ENCODE measurements at places on chromosomes 13 and 19. TPM values are rescaled to one million over a fixed set of nuclear protein-coding genes. Genes with fewer than 3 reads are reported as not detected.

Gene SLC15A1
- 9.2 TPM for polyA plus RNA-seq

Gene OR7C1
- 0.12 TPM for polyA plus RNA-seq

Gene ZNF525
- polyA plus RNA-seq: 13.4 TPM

Gene ZNF296
- 2.1 TPM for polyA plus RNA-seq

Gene ZNF791
- 26.2 TPM for polyA plus RNA-seq

Gene ZNF439
- polyA plus RNA-seq: 25.6 TPM

Gene AMH
- 3.2 TPM for polyA plus RNA-seq

Gene ZNF540
- 6.8 TPM for polyA plus RNA-seq

Gene LRRC63
- 0.16 TPM for polyA plus RNA-seq

Gene ZNF69
- 24.9 TPM for polyA plus RNA-seq

Gene GJB6
- polyA plus RNA-seq: 3.5 TPM

Gene HIF3A
- polyA plus RNA-seq: 65.4 TPM

Gene SLC25A30
- polyA plus RNA-seq: 19.6 TPM

Gene WASF3
- 41.4 TPM for polyA plus RNA-seq

Gene NLRP7
- 0.04 TPM for polyA plus RNA-seq

Gene ZNF77
- polyA plus RNA-seq: 9.1 TPM

Gene USHBP1
- 6.0 TPM for polyA plus RNA-seq

Gene PAF1
- polyA plus RNA-seq: 77.1 TPM

Gene DZIP1
- 65.4 TPM for polyA plus RNA-seq

Gene LILRA6
- 0.53 TPM for polyA plus RNA-seq

Gene TEAD2
- 114 TPM for polyA plus RNA-seq

Gene SYNGR4
- polyA plus RNA-seq: 0.67 TPM

Gene HPN
- 128 TPM for polyA plus RNA-seq

Gene ZNF547
- 9.7 TPM for polyA plus RNA-seq

Gene OR4F17
- not detected for polyA plus RNA-seq

Gene OLFM4
- 0.81 TPM for polyA plus RNA-seq
